ENCODE measurements at places on chromosomes 1 and 21.

GRCh38 chr21:15289896-15290841 lies 225.4 kb upstream of the NRIP1 start:
- DNase-seq = no peak

DNA sequence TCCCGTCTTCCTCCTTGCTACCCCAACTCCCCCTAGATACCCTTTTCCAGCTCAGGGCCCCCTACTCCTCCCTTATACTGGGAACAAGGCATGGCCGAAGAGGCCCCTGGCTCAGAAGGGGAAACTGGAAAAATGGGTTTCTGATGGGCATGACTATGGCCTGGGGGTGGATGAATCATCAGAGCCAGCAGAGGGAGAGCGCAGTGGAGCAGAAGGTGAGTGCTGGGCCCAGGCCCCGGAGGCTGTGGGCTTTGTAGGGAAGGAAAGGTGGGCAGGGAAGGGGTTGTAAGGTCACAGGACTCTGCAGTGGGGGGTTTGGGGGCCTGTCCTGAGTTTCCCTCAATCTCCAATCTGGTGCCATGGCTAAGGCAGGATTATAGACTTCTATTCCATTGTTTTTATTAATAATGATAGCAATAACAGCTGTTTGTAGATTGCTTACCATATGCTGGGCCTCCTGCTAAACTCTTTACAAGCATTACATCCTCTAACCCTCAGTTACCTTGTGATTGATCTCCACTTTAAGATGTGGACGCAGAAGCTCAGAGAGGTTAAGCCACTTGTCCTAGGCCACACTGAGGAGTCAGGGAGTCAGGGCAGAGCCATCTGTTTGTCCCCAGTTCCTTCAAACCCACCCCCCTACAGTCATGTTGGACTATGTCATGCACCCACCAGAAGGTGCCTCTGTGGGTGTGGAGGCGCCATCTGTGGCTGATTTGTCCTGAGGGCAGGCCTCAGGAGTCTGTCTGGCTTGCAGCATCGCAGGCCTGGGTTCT lies 36.2 kb upstream of the ZNF362 start:
- DNase-seq = no peak

- DNase-seq = no peak
These were observed 28.3 kb upstream of the PPM1J start for GRCh38 chr1:112743174-112744008.

DNA sequence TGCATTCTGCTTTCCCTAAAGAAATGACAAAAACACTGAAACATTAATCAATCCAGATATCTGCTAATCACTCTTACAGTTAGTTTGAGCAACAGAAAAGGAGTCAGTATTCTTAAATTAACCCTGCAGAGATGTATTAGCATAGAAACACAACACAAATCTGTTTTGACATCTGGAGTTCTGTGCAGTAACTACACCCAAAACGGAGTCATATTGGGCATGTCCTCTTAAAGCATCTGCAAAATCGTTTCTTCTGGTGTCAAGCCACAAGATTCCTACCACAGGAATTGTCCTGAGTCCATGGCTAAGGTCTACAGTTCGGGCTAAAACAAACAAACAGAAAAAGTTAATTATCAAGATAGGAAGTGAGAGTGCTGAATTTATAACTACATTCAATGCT lies 332.1 kb upstream of the PKN2 start:
- DNase-seq = no peak

GRCh38 chr1:211910913-211911485 lies 80.4 kb upstream of the LPGAT1 start:
- DNase-seq = no peak

DNA sequence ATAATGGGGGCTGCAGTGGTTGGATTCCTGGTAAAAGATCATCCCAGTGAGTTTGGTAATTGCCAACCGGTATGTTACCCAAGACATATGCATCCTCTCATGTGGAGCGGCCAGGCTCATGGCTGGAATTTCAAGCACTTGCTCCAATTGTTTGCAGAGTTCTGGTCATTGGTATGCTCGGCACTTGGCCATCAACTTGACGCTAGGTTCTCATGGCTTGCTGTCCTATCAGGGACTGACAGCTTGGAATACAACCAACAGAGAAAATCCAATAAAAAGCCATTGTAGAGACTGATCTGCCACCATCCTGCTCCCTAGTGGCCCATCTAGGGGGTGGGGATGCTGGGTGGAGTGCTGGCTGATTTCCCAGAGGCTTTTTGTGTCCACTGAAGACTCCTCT lies 120.9 kb downstream of the EDEM3 start:
- no peak for DNase-seq

DNA sequence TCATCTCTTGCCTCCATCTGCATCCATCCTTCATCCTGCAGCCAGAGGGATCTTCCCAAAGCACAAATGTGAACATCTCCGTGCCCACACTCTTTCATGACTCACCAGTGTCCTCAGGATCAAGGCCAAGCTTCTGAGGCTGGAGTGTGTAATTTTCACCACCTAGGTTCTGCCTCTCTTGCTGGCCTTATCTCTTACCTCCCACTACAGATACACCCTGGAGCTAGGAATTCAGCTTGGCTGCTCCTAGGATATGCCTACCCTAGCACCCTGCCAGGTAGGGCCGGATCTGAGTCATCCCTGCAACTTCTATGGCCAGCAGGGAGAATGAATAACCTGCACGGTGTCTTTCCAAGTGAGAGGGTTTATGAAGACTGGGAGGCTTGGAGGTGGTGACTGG lies 208.7 kb upstream of the CSF3R start:
- DNase-seq = no peak

DNA sequence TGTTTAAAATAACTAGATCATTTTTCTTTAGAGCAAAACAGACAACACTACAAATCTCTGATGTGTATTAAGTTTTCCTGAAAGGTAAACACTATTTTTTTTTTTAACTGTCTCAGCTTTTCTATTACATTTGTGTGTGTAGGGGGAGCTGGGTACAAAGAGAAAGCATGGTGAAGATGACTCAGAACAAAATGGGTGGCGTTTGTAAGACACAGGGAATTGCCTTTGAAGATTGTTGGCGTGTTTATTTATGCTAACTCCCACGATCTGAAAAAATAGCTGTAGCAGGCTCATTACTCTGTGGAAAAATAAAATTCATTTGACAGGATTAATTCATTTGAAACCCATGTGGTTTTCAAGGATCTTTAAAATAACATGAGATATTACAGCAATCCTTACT lies 285.1 kb downstream of the RYR2 start:
- no peak for DNase-seq

DNA sequence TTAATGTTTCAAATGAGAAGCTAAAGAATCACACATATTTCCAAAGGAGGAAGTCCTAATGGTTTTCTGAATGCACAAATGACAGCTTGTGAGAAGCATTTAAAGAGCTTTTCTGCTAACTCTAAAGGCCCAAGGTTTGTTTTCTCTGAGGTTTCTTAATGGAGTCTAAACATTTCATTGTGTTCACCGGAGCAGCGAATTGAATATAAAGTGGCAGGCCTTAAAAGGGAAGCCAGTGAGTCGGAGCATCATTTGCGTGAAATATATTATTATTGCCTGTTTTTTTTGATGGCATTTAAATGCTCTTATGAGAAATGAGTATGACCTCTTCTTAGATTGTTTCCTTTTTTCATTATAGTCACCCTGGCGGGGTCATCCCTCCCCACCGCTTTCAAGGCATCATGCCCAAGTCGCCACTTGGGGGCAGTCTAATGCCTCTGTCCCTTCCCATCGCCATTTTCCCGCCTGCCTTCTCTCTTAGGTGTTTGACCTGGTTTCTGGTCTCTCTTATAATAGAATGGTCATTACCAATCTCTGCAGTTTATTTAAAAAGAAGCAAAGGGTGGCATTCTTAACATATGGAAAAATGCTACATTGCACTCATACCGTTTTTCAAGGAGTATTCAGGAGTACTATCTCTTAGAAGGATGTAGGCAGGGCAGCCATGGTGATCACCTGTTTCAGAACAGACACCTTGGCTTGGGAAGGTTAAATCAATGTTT lies 25.3 kb upstream of the OVAAL start:
- DNase-seq = peak; percentile 58

DNA sequence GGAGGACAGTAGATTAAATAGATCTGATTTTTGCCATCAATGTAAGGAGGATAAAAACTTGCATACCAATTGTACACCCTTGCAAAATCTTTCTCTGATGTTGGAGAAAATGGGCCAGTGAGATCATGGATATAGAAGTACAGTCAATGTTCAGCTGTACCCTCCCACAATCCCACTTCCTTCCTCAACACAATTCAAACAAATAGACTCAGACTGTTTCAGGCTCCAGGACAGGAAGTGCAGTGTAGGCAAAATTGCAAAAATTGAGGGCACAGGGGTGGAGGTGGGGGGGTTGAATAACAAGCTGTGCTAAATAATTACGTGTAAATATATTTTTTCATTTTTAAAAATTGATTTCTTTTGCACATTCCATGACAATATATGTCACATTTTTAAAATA lies 3.9 kb upstream of the IFI44 start:
- DNase-seq = no peak

DNA sequence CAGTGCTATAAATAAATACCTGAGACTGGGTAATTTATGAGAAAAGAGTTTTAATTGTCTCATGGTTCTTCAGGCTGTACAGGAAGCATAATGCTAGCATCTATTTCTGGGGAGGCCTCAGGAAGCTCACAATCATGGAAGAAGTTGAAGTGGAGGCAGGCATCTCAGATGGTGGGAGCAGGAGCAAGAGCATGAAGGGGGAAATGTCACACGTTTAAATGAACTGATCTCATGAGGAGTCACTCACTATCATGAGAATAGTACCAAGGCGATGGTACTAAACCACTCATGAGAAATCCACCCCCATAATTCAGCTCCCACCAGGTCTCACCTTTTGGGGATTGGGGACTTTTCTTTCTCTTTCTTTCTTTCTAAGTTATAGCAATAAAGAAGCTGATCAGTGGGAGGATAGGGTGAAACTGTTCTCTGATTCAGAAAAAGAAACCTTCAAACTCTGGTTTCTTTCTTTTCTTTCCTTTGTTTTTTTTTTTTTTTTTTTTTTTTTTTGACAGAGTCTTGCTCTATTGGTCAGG lies 17.1 kb upstream of the SPAG17 start:
- no peak for DNase-seq

DNA sequence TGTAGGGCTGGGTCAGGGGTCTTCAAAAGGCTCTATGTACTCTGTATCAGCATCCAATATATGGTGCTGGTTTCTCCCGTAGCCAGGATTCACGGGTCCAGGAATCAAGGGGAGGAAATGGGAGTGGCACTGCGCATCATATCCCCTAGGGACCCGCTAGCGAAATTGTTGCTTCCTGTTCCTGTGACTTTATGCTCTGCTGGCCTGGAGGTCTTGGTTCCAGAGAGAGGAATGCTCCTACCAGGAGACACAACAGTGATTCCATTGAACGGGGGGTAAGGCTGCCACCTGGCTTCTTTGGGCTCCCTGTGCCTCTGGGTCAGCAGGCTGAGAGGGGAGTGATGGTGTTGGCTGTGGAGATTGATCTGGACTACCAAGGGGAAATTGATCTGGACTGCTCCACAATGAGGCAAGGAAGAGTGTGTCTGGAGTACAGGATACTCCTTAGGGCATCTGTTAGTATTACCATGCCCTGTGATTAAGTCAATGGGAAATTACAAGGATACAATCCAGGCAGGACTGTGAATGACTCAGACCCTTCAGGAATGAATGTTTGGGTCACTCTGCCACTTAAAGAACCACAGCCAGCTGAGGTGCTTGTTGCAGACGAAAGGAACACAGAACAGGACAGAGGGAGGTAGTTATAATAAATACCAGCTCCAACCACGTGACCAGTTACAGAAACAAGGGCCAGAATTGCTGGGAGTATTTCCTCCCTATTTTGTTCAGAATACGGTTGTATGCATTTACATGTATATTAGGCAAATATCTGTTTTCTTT lies 10.2 kb downstream of the SPSB1 start:
- DNase-seq = no peak

- no peak for DNase-seq
These were observed 14.8 kb upstream of the SLC27A3 start for GRCh38 chr1:153760440-153760839.

GRCh38 chr1:169367096-169367685 lies 406 bp downstream of the NME7 start:
- no peak for DNase-seq

DNA sequence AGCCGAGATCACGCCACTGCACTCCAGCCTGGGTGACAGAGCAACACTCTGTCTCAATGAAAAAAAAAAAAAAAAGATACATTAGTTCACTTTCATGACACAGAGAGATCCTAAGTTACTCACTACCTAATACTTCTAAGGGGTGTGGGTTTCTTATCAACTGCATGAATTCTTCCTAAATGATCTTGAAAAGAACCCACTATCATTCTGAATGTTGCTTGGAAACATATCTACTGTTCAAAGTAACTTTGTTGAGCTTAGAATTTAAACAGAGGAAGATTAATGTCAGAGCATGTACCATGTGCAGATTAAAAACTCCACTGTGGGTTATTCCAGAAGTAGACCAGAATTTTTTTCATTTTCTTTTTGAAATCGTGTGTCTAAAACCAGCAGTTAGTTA lies 241.5 kb downstream of the LTN1 start:
- no peak for DNase-seq

- no peak for DNase-seq
These were observed at the start of gene KRTAP22-2 for GRCh38 chr21:30590297-30590696. Gene KRTAP22-2, minus strand, starts transcription at chr21:30590397.

GRCh38 chr1:153178922-153179321 lies 24.3 kb upstream of the LELP1 start:
- no peak for DNase-seq

DNA sequence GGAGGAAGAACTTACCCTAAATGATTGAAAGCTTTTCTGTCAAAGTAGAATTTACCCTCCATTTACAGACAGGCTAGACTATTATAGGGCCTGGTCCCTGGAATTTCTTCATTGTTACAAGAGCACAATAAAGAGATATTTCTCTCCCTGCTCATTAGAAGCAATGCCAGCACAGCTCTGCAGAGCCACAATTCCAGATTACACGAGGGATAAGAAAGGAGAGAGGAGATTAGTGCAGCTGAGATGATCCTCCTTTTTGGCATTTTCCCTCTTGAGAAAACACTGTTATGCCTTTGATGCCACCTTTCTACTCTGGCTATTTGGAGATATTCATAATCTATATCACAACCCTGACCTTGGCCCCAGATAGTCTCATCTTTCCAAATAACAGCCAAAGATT lies 1119.5 kb upstream of the TMPRSS15 start:
- no peak for DNase-seq

DNA sequence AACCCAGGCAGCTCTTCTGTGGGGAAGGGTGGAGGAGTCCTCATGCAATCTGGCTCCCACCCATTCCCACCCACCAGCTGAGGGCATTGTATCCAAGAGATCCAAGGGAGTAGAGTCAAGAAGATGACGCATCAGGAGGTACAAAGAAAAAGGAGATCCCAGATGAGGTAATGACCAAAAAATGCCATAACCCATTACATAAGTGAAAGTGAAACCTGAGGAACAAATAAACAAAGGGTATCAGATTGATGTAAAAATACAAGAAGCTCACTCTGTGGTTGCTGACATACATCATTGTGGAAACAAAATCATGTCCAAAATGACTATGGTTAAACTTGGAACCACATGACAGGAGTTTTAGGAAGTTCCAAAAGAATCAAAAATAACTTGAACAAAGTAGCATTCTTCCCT lies 42.5 kb downstream of the CCN1 start:
- no peak for DNase-seq

Data from substantia nigra (tissue), 51 donors.